Activated T-cell treated with anti-CD3 and anti-CD28 coated beads for 4 hours (primary cell): ENCODE measurements at places on chromosomes 3 and 15.
A peak's percentile ranks its signal among the peaks of the same experiment; 100 is the strongest.

DNA sequence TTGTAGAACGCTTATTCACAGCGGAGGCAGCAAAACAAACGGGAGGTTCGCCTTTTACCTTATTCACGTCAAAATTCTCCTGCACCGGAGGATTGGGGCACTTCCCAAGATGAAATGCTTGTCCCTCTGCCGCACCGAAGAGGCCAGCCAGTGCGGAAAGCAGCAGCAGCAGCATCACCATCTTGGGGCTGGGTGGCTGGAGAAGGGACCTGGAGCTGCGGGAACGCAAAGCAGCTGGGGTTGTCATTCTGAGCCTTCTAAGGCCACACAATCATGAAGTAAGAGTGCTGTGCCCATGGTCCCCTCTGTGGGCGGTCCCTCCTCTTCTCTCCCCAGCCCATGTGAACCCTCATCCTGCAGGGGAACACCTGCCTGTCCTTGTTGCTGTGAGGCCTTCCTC, 4.5 kb downstream of the APOD start:
- DNase-seq = no peak

GRCh38 chr3:164748626-164749025, 329.7 kb downstream of the SI start:
- DNase-seq = no peak

DNA sequence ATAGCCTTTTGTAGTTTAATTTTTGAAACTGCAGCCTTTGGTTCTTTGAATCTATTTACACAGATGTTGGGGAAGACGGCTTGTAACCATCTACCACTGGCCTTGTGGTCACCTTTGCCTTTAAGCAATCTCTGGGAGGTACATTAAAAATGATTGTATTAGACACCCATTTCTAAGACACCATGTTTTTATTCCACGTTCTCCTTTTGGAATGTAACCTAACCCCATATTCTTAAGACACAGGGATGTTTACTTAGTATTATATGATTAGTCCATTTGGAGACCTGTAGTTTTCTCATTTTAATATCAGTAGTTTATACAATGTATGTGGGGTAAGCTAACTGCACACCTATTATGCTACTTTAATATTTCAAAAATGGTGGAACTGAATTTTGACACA, 175.1 kb upstream of the PLSCR5 start:
- DNase-seq = no peak

DNA sequence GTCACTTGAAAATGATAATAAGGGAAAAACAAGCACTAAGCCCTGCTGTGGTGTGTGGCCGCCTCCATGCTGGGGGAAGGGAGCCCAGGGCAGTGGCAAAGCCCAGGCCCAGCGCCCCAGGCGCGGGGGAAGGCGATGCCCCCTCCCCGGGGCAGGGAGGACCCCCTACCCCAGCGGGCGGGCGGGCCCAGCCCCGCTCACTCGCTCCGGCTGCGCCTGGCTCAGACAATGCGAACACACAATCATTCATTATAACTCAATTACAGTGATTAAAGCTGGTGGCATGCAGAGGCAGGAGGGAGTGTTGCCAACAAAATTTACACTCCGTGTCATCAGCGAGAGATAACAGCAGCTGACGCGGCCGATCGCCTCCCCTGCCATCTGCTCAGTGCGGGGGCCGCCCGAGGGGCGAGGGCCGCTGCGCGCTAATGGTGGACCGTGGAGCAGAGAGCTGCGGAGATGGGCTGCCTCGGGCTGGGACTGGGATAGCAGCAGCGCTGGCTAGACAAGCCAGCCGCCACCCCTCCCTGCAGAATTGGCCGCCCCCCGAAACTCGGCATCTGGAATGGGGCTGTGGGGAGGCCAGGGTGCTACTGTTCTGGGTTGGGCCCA, 64.1 kb downstream of the TLE3 start:
- no peak for DNase-seq

DNA sequence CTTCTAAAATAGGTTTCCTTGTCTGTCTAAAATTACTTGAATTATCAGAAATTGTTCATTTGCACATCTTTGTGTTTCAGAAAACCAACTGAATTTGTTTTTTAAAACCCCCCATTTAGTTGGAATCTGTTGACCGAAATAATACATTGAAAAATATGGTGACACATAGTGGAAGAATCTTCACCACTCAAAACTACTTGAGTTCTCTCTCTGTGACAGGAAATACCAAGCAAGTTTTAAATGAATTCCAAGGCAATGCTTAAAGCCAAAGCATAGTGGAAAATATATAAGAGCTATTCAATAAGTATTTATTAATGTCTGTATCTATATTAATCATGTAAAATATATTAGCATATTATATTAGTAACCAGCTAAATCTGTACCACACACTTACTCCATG, 224.9 kb upstream of the COL8A1 start:
- DNase-seq = no peak

GRCh38 chr3:170555329-170555728, 30.5 kb downstream of the SLC7A14 start:
- DNase-seq = no peak

GRCh38 chr3:150312018-150312657, 96.0 kb upstream of the TSC22D2 start:
- no peak for DNase-seq

GRCh38 chr3:36227980-36228379, 152.3 kb upstream of the STAC start:
- DNase-seq = no peak

GRCh38 chr15:45891766-45892165, 256.9 kb downstream of the SQOR start:
- no peak for DNase-seq

DNA sequence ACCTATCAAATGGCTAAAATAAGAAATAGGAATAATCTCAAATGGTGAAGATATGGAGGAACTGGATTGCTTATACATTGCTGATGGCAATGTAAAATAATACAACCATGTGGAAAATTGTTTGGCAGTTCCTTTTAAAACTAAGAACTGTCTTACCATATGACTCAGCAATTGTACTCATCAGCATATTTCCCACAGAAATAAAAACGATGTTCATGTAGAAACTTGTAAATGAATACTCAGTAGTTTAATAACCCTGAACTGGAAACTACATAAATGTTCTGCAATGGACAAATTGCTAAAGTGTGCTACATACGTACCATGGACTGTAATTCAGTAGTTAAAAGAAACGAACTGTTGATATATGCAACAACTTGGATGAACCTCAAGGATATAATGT, 253.9 kb upstream of the RBMS3 start:
- no peak for DNase-seq

GRCh38 chr3:54863366-54863765, 64.5 kb downstream of the LRTM1 start:
- no peak for DNase-seq

GRCh38 chr15:81363276-81363675, 10.7 kb downstream of the TMC3 start:
- no peak for DNase-seq

- no peak for DNase-seq
These were observed 17.9 kb downstream of the ILDR1 start for GRCh38 chr3:122004107-122004506.

GRCh38 chr3:194201953-194202666, 66.2 kb downstream of the HES1 start:
- DNase-seq = no peak

- no peak for DNase-seq
These were observed 255.3 kb downstream of the RORA start for GRCh38 chr15:60973637-60974415.

DNA sequence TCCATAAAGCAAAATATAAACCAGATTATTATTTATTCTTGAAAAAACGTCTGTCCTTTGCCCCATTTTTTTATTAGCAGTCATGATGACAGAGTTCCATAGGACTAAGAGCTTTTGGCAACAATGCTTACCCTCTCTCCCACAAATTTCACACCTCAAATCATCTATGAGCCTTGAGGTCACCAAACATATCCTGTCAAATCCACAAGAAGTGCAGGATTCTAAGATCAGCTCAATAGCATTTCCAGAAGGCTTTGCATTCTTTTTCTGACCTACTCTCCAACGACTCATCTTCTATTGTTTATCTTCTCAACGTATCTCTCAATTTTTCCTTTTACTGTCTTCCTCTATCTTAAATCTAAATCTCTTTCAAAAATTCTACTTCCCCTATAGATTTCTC, 619.1 kb upstream of the BCHE start:
- no peak for DNase-seq

DNA sequence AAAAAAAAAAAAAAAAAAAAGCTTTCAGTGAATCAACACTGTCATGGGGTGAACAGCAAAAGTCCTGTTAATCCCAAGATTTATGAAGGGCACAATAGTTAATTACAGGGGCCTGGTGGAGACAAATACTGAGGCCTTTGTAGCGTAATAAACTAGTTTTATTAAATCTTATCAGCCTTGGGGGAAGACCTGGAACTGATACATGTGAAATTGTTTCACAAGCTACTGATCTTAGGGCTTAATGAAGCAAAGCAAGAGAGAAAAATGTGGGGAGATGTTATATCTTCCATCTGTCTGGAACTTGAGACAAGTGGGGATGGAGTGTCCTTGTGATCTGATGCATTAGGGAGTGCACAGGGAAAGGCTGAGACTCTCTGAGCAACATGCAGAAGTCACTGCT, 47.9 kb upstream of the OSBPL11 start:
- DNase-seq = no peak

DNA sequence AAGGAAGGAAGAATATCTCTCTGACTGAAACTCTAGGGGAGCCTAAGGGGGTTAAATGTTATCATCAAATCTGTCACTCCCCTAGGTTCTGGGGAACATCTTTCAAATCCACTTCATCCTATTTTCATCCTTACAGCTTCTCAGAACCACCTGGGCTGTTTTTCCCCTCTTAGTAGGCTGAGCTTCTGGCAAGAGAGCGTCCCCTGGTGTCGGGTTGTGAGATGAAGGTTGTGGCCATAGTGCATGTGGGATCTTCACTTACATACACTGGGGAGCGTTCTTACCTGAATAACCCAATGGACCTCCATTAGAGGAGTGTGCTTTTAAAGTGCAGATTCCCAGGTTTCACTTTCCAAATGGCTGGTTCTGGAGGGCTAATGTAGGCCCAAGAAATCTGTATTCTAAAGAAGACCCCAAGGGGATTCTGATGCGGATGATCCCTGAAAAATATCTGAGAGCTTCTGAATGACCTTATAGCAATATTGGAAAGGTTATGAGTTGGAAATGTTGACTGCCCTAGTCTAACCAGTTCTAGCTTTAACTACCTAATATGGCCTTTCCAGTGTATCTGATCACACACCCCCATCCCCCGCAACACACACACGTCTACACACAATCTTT, 663.7 kb downstream of the AGBL1 start:
- peak; percentile 31 for DNase-seq

DNA sequence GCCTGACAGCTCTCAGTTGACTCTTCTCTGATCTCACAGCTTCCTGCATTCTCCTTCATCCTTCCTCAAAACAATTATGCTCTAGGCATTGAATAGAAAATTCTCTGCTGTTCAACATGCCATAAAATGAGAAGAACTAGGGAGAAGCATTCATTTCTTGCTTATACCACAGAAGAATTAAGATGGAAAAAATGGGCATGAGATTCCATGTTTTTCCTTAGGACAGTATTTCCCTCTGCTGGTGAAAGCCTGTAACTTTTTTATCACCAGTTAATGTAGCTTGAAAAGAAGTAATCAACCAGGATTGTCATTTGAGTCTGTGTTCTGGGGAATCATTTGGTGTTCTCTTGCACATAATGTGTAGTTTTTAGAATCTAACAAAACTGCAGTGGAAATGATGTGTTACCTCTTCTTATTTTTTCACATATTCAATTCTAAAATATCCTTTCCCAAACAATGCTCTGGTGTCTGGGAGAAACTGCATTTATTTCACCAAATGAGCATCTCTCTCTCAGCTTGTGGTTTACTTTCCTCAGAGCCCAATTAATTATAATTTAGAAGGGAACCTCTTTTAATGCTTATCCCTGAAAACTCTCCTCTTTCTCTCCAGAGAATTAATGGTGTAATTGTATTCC, 92.8 kb upstream of the DCBLD2 start:
- DNase-seq = no peak

- DNase-seq = no peak
These were observed 46.4 kb downstream of the FLNB start for GRCh38 chr3:58054652-58055051.

- no peak for DNase-seq
These were observed 46.4 kb upstream of the TRA2B start for GRCh38 chr3:185984203-185984602.

DNA sequence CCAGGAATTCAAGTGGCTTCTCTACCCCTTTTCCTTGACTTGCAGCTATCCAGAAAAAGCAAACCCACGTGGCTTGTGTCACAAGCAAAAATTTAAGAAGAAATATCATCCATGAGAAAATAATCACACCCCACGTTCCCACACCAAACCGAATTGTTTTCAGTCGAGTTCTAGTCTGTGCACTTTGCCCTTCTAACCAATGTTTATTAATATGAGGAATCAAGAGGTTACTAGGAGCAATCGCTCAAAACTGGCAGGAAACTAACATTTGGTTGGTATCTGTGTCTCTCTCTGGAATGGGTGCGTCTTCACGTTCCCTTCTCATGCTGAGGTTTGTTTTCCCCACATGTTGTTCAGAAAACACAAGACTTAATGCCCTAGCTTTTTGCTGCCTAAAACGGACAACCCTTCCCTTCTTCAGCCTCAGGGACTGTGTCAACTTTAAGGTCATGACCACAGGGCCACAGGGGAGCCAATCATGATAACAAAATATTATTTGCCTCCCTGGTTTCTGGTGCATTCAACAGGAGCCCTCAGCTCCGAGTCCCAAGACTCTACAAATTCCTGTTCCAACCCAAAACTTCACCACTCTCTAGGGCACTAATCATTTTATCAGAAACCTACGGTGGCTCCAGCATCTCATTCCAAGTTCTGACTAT, 41.4 kb upstream of the LMCD1 start:
- DNase-seq = no peak

DNA sequence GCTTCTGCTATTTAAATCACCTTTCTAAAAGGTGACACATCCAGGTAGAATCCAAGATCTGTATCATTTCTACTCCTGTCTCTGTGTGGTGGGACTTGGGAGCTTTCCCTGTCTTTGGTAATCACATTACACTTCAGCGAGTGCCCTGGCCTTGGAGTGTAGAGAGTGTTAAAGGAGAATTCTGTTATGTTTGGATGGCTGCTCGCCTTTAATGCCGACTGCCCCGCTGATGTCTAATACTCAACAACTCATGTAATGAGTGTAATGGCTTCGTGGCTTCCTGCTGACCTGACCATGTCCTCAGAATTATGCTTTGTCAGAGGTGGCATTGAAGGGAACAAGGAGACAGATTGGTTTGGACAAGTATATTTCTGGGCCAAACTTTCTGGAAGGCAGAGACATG, 66.3 kb upstream of the LRTM1 start:
- DNase-seq = no peak

- DNase-seq = no peak
These were observed 152.4 kb downstream of the EBLN2 start for GRCh38 chr3:73213896-73214295.

- no peak for DNase-seq
These were observed 192.2 kb upstream of the GADL1 start for GRCh38 chr3:31086698-31087097.

DNA sequence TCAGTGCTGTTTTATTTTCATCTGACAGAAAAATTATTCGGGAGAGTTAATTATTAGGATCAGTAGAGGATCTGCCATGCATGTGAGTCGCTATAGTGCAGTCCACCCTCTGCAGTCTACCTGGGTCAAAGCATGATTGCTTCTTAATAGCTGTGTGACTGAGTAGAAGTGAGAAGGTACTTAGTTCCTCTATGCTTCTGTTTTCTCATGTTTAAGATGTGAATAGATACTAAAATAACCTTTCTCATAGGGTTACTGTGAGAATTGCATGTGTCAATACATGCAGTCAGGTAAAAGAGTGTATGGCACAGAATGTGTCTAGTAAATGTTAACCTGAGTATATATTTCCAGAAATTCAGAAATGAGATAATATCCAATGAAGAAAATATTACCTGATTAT, 435.7 kb downstream of the NAALADL2 start:
- DNase-seq = no peak

GRCh38 chr3:174431717-174432116, 427.4 kb upstream of the NAALADL2 start:
- no peak for DNase-seq
